Glomerular endothelial cell (primary cell): ENCODE measurements at places on chromosomes 16 and 17. TPM values are rescaled to one million over a fixed set of nuclear protein-coding genes. Genes with fewer than 3 reads are reported as not detected.

The PPY gene
- total RNA-seq = not detected in 2 replicates

The EFCAB5 gene
- total RNA-seq = 0.53 TPM in 2 replicates

The KRTAP2-3 gene
- 1.8 and 5.4 TPM in 2 replicates for total RNA-seq

The PKD1 gene
- total RNA-seq = 62.4 and 147 TPM in 2 replicates

The HOXB13 gene
- total RNA-seq = not detected in 2 replicates
